ENCODE measurements at places on chromosomes 4 and X. TPM values are rescaled to one million over a fixed set of nuclear protein-coding genes. Genes with fewer than 3 reads are reported as not detected.

NPNT gene
- polyA plus RNA-seq: 0.55 TPM

F11 gene
- not detected for polyA plus RNA-seq

TCEANC gene
- 6.1 TPM for polyA plus RNA-seq

SLC16A2 gene
- 2.4 TPM for polyA plus RNA-seq

NSD2 gene
- polyA plus RNA-seq: 12.9 TPM

TLR3 gene
- 0.91 TPM for polyA plus RNA-seq

GATB gene
- 43.2 TPM for polyA plus RNA-seq

CSAG1 gene
- polyA plus RNA-seq: 0.86 TPM

FAT1 gene
- polyA plus RNA-seq: 11.9 TPM

ATP1B4 gene
- polyA plus RNA-seq: not detected

ZDHHC9 gene
- 13.2 TPM for polyA plus RNA-seq

MAGEA8 gene
- polyA plus RNA-seq: not detected

SPANXA1 gene
- polyA plus RNA-seq: not detected

SCRG1 gene
- polyA plus RNA-seq: 19.4 TPM

CTAG1A gene
- not detected for polyA plus RNA-seq

NXF2 gene
- not detected for polyA plus RNA-seq

BEND2 gene
- not detected for polyA plus RNA-seq

UFSP2 gene
- 79.4 TPM for polyA plus RNA-seq

EVC2 gene
- polyA plus RNA-seq: 0.21 TPM

CCKAR gene
- not detected for polyA plus RNA-seq

RAB40AL gene
- not detected for polyA plus RNA-seq

SPATA4 gene
- polyA plus RNA-seq: 4.7 TPM

CT45A5 gene
- polyA plus RNA-seq: 0.94 TPM

AFF2 gene
- 6.3 TPM for polyA plus RNA-seq

UNC5C gene
- polyA plus RNA-seq: 12.5 TPM

CLTRN gene
- polyA plus RNA-seq: 0.82 TPM

KIAA1210 gene
- polyA plus RNA-seq: not detected

FABP2 gene
- 0.38 TPM for polyA plus RNA-seq

CENPE gene
- 0.56 TPM for polyA plus RNA-seq

PITX2 gene
- polyA plus RNA-seq: not detected

CLDN34 gene
- not detected for polyA plus RNA-seq

FAM241A gene
- 0.81 TPM for polyA plus RNA-seq

CTAG1B gene
- polyA plus RNA-seq: not detected

ZNF732 gene
- not detected for polyA plus RNA-seq

CXorf49 gene
- not detected for polyA plus RNA-seq

HSFX3 gene
- polyA plus RNA-seq: 0.20 TPM

SLC26A1 gene
- not detected for polyA plus RNA-seq

XAGE2 gene
- polyA plus RNA-seq: not detected

ZNF630 gene
- polyA plus RNA-seq: 1.3 TPM

BRS3 gene
- not detected for polyA plus RNA-seq

AWAT2 gene
- not detected for polyA plus RNA-seq

SULT1B1 gene
- 0.17 TPM for polyA plus RNA-seq

PRR32 gene
- polyA plus RNA-seq: not detected

TMSB15B gene
- polyA plus RNA-seq: 26.4 TPM

PF4V1 gene
- not detected for polyA plus RNA-seq

SMIM31 gene
- not detected for polyA plus RNA-seq

TMEM271 gene
- 2.7 TPM for polyA plus RNA-seq

GPC4 gene
- polyA plus RNA-seq: 0.48 TPM

LONRF3 gene
- polyA plus RNA-seq: 0.99 TPM

CT45A1 gene
- not detected for polyA plus RNA-seq
